ENCODE measurements at places on chromosomes 1 and 21.

DNA sequence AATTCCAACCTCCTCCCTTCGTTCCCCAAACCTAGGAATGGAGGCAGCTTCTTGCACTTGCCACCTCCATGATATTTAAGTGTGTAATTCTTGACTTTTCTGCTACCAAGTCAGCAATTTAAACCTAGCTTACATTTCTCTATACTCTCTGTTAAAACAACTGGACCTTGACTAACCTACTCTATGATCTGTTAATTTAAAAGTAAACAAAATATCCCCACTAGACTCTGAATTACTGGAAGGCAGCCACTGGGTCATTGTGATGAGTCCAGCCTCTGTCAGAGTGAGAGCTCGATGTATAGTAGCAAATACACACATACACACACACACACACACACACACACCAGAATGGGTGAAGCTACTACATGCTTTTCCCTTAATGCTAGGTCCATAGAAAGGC lies 40.0 kb upstream of the DHCR24 start:
- DNase-seq = no peak

- DNase-seq = no peak
Measured at GRCh38 chr21:45036630-45037029, 37.8 kb upstream of the ADARB1 start.

GRCh38 chr1:178461701-178462100 lies 35.1 kb downstream of the CLEC20A start:
- DNase-seq = no peak

DNA sequence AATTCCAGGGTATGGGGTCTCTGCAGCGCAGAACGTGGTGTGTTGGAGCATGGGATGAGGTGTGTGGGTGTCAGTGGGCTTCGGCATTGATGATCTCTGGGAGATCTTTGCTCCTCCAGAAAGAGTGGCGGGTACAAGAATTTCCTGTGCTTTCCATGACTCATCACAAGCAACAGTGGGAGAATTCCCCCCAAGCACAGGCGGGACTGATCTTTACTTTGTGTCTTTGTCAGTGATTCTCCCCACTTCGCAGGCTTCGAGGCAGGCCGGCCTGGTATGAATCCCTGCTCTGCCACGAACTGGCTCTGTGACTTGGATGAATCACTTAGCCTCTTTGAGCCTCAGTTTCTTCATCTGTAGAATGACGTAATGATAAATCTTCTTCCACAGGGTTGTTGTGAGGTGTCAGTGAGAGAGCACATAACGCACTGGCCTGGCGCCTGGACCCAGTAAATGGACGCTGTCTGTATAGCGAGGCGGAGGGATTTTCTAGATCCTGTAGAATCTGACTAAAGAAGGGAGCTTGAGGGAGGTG lies 2.0 kb downstream of the OPRD1 start:
- DNase-seq = no peak

GRCh38 chr1:23528250-23528978 lies 2.6 kb downstream of the E2F2 start:
- DNase-seq = peak; percentile 88

DNA sequence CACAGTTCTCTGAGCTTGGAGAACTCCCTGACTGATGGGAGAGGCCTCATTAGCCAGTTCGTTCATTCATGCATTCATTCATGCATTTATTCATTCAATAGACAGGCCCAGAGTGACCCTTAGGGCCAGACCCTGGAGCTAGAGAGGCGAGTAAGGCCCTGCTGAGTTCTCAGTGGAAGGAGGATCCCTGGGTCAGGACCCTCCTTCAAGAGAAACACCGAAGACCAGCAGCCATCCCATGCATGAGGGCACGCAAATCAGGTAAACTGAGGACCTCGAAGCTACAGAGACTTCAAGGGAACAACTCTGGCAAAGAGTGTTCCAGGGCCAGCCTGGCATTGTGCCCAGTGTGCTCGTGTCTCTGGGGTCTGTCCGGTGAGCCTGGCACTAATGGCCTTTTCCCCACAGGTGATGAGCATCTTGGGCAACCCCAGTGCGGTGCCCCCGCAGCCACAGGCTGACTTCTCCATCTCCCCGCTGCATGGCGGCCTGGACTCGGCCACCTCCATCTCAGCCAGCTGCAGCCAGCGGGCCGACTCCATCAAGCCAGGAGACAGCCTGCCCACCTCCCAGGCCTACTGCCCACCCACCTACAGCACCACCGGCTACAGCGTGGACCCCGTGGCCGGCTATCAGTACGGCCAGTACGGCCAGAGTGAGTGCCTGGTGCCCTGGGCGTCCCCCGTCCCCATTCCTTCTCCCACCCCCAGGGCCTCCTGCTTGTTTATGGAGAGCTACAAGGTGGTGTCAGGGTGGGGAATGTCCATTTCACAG lies 104.8 kb downstream of the PAX7 start:
- DNase-seq = no peak

GRCh38 chr1:210940081-210940617 lies 193.8 kb downstream of the KCNH1 start:
- no peak for DNase-seq

GRCh38 chr1:225409051-225409450 lies 18.8 kb downstream of the LBR start:
- no peak for DNase-seq

GRCh38 chr1:229887043-229887822 lies 179.8 kb upstream of the GALNT2 start:
- DNase-seq = no peak

DNA sequence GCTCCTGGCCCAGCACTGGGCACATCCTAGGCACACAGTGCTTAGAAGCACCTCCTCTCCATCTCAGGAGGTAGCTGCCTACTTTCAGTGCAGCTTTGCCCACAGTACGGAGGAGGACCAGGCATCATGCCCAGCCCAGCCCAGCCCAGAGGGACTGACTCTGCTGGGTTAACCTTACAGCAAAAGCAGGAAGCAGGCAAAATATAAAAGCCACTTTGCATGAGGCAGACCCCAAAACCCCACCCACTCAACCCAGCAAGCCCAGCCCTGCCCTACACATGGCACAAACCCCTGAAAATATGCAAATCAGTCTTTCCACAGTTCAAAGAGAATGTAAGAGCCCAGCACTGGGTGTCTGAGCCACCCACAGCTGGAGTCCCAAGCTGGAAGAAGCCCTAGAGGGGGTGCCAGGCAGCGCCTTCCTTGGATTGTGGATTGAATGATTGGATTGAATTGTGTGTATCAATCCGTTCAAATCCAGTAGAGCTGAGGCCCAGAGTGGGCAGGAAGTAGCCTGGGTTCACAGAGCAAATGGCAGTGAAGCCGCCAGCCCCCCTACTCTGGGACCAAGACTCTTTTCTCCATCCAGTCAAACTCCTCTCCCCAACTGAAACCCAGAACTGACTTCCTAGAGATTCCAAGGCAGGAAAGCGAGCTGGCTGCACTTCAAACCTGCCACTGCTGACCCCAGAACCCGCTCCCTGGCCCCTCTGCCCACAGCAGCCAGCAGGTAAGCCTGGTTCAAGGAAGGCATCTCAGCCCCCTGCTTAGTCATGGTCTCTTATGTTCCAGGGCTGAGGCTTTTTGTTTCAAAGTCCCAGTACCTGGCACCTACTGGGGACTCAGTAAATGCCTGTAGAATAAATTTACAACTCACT lies 117.7 kb downstream of the LACTBL1 start:
- DNase-seq = no peak

GRCh38 chr1:119375366-119375765 lies 6.8 kb downstream of the HAO2 start:
- DNase-seq = no peak

- no peak for DNase-seq
Measured at GRCh38 chr1:154497026-154497806, 4.8 kb upstream of the TDRD10 start.

- DNase-seq = no peak
Measured at GRCh38 chr1:31164291-31164690, 75.4 kb downstream of the NKAIN1 start.

- no peak for DNase-seq
Measured at GRCh38 chr1:86068271-86068721, 88.3 kb downstream of the COL24A1 start.

GRCh38 chr1:95257758-95258157 lies 23.7 kb downstream of the RWDD3 start:
- DNase-seq = no peak

- DNase-seq = peak; percentile 57
Measured at GRCh38 chr1:169107603-169108208, 1.2 kb downstream of the ATP1B1 start.

DNA sequence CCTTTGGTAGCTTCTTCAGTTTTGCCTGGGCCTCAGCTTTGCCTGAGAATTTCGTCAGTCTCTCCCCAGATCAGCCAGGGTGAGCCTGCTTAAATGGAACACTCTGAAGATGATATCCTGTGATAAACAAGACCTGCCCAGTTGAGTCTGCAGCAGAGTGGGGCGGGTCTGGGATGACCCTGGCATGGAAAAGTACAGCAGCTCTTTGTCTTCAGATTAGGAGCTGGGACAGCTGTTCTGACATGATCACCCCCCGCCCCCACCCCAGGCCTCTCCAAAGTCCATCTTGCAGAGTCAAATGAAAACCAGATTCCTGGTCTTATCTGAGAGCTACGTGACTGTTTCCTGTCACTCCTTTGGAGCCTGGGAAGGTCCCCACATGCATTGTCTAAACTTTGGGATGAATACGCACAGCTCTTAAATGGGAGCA lies 2.2 kb upstream of the TMEM51 start:
- DNase-seq = no peak

- no peak for DNase-seq
Measured at GRCh38 chr1:81197591-81197990, 603.1 kb upstream of the ADGRL2 start.

DNA sequence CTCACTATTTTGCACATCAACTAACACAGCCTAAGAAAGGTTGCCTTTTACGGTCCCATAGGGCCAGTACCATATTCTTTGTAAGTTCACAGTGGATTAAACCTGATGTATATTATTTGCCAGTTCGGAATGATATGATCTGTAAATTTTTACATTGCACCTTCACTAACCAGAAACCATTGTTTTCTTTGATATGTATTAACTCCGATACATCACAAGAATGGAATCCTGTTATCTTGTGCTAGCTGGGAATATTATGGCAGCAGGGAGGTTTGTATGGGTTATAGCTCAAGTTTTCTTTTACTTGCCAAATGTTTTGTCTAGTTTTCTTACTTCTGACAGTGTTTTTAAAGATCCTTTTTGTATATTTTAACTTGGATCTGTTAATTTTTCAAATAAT lies 51.4 kb upstream of the S1PR1 start:
- no peak for DNase-seq

DNA sequence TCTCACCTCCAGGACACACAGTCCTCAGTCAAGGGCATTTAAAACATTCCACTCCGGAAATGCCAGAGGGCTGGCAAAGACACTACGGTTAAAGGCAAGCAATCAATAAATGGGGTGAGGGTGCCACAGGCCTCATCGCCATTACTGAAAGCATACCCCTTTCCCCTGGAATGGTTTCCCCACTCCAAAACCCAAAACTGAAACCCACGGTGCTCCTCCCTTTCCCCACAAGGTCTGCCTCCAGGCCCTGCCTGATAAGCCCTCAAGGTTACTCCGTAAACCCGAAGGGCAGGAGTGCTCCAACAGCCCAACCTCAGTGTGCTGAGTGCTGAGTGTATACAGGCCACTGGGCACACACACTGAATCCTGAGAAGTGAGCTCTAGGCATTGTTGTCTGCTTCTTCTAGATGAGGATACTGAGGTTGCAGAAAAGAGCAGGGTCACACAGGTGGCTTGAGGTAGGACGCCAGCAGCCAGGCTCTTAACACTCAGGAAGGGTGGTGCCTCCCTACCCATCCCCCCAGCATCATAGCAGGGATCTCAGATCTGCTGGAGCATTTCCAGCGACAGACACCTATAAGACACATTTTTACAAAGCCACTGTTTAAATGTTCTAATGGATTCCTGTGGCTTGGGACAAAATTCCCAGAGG lies 29.0 kb downstream of the SSBP3 start:
- DNase-seq = no peak

Measured in inflammatory macrophage treated with lipopolysaccharide for 1 hour (primary cell).